ENCODE measurements at places on chromosomes 3 and 15.

DNA sequence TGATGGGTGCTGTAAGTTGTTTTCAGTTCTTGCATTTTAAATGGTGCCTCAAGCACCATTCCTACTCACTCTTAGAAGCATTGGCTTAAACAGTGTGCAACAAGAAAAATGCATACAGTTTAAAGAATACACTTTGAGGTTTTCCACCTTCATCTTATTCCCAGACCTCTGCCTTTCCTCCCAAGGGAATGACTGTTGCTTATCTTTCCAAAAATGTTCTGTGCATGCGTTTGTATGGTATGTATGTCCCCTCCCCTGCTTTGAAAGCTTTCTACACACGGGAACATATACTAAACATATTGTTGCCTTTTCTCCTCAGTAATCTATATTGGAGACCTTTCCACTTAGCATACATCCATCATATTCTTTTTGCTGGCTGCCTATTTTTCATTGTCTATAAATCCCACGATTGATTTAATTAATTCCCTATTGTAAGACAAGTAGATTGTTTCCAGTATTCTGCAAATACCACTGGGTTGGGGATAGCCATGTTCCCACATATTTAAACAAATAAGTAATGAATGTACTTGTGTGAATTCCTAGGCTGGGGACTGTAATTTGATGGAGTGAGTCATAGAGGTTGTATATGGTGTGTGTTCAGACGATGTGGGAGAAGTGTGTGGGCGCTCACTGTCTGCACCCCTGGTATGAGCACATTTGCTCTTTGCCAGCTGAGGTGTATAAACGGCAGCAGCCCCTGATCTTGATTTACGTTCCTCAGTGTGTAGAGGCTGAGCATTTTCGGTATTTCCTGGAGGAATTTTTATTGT lies 5.8 kb downstream of the TRAK1 start:
- DNase-seq = no peak

DNA sequence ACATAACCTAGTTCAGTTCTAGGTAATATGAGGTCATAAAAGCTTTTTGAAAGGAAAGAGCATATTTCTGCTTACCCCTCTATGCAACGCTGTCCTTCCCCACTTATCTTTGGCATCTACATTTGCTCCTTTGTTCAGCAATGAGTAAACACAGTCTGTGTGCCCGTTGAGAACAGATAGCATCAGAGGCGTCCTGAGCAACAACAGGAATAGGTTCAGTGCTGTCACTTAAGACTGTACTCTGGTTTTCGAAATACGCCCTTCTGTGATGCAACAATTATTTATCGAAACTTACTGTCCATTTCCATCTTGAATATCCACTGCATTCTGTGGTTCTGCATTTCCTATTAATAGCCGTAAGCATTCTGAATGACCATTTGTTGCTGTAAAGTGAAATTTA lies 84.4 kb downstream of the BTD start:
- DNase-seq = no peak

DNA sequence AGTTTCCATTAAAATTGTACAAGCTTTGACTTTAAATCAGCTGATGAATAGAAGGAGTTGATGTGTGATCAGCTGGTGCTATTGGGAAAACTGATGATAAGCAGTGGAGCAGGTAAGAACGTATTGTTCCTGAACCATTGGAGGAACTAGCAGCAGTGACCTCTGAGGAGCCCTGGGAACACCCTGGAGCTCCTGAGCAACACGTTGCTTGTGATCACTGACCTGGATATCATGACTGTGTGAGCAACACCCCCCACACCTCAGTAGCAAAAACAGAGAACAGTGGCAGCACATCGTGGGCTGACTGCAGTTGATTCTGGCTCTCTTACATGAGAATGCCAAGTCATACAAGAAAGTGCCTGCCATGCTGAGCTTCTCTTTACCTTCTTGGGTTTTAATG lies 72.9 kb downstream of the BLM start:
- no peak for DNase-seq

DNA sequence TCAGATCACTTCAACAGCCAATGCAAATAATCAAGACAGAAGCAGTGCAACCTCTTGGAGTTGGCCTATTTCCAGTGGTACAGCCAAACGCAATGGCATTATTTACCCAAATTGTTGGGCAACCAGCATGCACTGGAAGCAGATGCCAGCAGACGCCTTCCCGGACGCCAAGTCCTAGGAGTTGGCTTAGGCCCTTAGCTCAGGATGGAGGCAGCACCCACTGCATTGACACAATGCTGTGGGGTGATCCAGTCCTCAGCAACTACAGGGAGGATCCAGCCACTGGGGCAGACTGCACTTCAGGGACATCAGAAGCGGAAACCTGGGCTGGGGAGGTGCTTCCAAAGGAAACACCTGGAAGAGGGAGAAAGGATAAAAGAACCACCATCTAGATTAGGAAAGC lies 290.4 kb downstream of the FAM43A start:
- DNase-seq = no peak

DNA sequence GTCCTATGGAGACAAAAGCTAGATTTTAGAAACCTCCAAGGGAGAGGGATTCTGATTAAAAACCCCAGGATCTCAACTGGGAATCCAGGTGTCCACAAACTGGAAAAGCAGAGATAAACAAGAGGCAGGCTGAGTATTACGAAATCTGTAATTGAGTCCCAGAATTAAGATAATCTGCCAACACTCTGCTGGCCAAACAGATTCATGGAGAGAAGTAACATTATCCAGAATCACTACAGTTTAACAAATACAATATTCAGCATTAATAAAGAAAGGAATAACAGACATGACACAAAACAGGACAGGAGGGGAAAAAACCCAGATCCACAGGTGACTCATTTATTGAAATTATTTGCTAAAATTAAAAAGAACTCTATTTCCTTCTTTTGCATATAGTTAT lies 227.2 kb upstream of the NANOGP8 start:
- DNase-seq = no peak

- DNase-seq = peak; percentile 22
These were observed 783 bp downstream of the ITIH1 start for GRCh38 chr3:52777959-52778805.

GRCh38 chr3:10594915-10595314 lies 89.5 kb upstream of the ATP2B2 start:
- peak; percentile 54 for DNase-seq

All from activated naive CD8-positive, alpha-beta T cell treated with anti-CD3 and anti-CD28 coated beads, Interleukin-2, amount 10 ng/mL, durations not matched to agents 7 days and 5 days (primary cell).